ENCODE measurements at places on chromosomes 12 and 14. TPM values are rescaled to one million over a fixed set of nuclear protein-coding genes. Genes with fewer than 3 reads are reported as not detected.

ZDHHC22 gene
- total RNA-seq, result not detected

CAPZA3 gene
- total RNA-seq, result not detected

- DNase-seq, result no peak
These were observed 58.7 kb downstream of the KTN1 start for GRCh38 chr14:55638665-55639064.

GRCh38 chr12:69066492-69067373, 133.8 kb upstream of the CPM start:
- DNase-seq, result no peak

DNA sequence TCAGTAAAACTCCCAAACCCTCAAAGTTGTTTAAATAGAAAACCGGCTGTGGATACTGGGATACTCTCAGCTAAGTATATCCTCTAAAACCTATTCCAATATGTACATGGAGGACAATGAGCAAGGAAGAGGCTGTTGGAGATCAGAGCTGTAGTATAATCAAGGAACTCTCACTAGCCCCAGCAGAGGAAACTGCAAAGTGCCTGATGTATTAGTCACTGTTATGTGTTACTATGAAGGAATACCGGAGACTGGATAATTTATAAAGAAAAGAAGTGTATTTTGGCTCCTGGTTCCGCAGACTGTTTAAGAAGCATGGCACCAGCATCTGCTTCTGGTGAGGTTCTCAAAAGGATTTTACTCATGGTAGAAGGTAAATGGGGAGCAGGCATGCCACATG, 65.6 kb upstream of the RPL10L start:
- no peak for DNase-seq

- DNase-seq, result no peak
These were observed 235.5 kb upstream of the NOS1 start for GRCh38 chr12:117596968-117597367.

DNA sequence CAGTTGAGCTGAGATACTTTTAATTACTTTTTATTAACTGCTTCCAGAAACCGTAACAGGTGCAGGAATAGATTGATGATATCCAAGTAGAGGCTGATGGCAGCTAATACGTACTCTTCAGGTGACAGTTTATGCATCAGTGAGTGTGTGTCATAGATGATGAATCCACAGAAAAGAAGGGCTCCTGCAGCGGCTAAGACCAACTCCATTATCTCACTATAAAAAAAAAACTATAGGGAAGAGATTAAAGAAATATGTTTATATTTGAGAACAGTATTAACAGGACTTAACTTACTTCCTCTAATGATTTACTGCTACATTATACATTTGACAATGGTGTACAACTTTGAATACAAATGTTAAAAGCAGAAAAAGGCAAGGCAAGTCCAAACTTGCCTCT, 7.4 kb upstream of the LLPH start:
- DNase-seq, result no peak

GRCh38 chr12:49897276-49897675, 6.4 kb downstream of the FAIM2 start:
- DNase-seq, result no peak

DNA sequence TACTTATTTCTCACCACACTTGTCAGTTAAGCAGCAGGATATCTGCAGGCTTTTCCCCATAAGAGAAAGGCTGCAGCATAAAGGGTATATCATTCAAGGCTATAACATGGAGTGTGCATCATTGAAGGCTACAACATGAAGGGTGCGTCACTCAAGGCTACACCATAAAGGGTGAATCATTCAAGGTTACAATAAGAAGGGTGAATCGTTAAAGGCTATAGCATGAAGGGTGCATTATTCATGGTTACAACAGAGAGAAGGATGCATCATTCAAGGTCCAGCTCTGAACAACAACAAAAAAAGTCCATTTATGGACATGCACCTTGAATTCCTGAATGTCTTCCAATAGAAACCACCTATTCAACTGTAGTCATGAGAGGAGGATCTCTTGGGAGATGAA, 32.8 kb upstream of the LUM start:
- DNase-seq, result no peak

DNA sequence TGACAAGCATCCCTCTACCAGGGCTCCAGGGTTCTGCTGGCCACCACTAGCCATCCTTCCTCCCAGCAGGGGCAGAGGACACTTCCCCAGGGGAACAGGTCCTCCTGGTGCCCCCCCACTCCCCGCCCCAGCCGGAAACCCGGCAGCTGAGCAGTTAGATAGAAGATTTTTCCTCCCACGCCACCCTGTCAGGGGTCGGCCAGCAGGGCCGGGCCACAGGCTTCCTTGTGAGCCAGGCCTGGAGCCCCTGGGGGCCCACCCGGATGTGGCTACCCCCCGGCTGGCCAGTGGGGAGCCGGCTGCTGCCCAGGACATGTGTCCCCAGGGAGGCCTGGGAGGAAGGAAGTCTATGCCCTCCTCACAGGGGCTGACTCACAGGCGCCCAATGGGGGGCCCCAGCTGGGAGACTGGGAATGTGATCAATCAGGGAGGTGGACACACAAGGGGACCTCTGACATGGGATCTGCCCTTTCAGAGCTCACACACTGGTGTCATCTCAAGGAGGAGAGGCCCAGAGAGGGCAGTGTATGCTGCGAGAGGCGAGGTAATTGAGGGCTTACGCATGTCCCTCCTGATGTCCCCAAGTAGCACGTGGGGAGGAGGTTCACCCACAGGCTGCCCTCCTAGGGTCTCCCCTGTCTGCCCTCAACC, 4.2 kb downstream of the SH2B3 start:
- peak; percentile 65 for DNase-seq
